Glomerular endothelial cell (primary cell): ENCODE measurements at places on chromosomes 3 and 15. TPM values are rescaled to one million over a fixed set of nuclear protein-coding genes. Genes with fewer than 3 reads are reported as not detected.

The LZTFL1 gene
- 16.4 and 17.0 TPM in 2 replicates for total RNA-seq

The GOLGA6B gene
- total RNA-seq: not detected in 2 replicates

The UBP1 gene
- 54.1 and 75.0 TPM in 2 replicates for total RNA-seq

The GOLGA8R gene
- 1.1 and 1.5 TPM in 2 replicates for total RNA-seq

The CRELD1 gene
- total RNA-seq: 36.2 and 55.9 TPM in 2 replicates

The LRTM1 gene
- not detected in 2 replicates for total RNA-seq

The DNASE1L3 gene
- 0.78 and 1.5 TPM in 2 replicates for total RNA-seq

The MEIS2 gene
- total RNA-seq: 103 and 119 TPM in 2 replicates

The MESP1 gene
- 0.58 and 1.5 TPM in 2 replicates for total RNA-seq
